Activated naive CD8-positive, alpha-beta T cell treated with anti-CD3 and anti-CD28 coated beads for 36 hours (primary cell): ENCODE measurements at places on chromosomes 3 and 15. TPM values are rescaled to one million over a fixed set of nuclear protein-coding genes. Genes with fewer than 3 reads are reported as not detected.

GRCh38 chr15:62999923-63000561 is 42.5 kb upstream of the TPM1 start:
- DNase-seq = no peak

DNA sequence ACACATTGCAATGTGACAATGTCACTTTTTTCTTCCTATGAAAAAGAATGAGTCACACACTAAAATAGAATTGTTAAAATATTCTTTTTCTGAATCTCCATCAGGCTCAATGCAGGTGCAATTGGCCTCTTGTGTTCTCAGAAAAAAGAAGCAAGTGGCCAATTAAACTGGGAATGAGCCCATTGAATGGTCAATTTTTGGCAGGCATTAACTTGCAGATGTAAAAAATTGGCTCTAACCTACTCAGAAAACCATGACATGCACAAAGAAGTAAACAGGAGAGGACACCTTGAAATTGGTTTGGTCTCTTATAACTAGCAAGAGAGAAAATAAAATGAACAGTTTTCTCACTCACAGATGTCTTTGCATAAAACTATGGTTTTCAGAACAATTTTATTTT is 820.8 kb downstream of the TBL1XR1 start:
- no peak for DNase-seq

The WDR93 gene
- total RNA-seq = not detected

The CERS3 gene
- 0.24 TPM for total RNA-seq

The FOXL2NB gene
- not detected for total RNA-seq
